ENCODE measurements at places on chromosomes 2 and 18.

DNA sequence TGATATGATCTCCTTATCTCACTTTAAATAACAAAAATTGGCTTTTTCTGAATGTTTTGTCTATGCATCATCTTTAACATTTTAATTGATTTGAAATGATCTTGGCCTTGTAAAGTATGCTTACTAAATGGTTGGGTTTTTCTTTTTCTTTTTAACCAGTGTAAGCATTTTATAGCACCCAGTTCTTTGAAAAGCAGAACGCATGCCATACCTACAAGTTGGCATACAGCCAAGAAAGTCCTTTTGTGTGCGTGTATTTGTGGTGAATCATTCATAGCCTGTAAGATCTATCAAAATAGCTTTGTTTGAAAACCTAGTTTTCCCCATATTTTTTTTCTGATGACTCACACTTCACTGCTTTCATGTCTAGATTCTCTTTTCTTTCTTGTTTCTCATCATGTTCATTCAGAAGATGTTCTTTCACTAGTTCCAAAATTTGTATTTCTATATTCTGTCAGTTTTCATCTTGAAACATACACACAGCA, 4.1 kb upstream of the VRK2 start:
- DNase-seq = no peak

DNA sequence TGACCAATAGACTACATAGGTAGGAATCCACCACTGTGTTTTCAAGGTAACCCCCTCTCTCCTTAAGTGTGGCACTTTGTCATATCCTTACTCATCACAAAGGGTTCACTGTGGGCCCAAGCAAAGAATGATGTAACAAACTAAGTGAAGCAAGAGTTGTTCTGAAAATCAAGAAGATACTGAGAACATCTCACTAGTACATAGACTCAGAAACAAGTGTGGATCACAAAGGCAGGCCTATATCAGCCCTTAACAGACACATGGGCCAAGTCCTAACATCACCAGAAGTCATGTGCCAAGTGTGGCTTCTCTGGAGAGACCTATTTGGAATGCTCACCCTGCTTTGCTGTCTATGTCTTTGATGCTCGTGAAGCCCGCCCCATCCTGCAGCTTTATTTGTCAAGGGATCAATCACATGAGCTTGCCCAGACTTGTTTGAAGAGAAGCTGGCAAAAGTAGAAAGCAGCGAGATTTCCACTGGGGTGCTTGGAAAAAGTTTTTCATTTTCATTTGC, 131.2 kb upstream of the TTC39C start:
- DNase-seq = no peak

GRCh38 chr2:232013701-232014353, 52.3 kb downstream of the DIS3L2 start:
- DNase-seq = no peak

GRCh38 chr18:78970774-78971333, 8.8 kb upstream of the SALL3 start:
- DNase-seq = no peak

DNA sequence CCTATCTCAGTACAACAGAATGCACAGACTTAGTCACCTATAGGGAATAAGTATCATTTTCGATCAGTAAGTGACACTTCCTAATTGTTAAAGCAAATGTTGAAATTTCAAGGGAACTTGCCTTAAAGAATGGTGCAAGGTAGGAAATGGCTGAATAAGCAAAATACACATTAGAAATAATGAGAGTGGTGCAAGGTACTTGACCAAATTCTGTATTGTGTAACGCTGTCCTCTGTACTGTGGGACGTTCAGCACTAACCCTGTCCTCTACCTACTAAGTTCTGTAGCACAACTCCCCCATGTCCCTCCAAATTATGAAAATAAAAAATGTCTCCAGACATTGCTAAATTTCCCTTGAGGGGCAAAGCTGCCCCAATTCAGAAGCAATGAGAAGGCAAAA, 19.4 kb downstream of the MMADHC start:
- DNase-seq = no peak

DNA sequence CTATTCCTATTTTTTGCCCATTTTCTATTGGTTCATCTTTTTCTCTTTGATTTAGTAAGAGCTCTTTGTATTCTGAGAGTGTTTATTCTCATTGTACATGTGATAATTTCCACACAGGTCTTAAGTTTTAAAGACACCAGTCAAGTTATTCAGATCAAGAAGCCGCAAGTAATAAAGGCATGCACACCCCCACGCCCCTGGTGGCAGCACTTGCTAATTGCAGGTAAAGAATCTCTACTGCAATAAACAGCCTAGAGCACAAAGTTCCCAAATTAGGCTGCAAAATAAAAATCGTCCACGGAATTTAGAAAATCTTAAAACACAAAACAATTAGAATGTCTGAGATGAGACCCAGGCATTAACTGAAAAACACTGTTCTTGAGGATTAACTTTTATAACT, 45.2 kb downstream of the ST3GAL5 start:
- DNase-seq = no peak

DNA sequence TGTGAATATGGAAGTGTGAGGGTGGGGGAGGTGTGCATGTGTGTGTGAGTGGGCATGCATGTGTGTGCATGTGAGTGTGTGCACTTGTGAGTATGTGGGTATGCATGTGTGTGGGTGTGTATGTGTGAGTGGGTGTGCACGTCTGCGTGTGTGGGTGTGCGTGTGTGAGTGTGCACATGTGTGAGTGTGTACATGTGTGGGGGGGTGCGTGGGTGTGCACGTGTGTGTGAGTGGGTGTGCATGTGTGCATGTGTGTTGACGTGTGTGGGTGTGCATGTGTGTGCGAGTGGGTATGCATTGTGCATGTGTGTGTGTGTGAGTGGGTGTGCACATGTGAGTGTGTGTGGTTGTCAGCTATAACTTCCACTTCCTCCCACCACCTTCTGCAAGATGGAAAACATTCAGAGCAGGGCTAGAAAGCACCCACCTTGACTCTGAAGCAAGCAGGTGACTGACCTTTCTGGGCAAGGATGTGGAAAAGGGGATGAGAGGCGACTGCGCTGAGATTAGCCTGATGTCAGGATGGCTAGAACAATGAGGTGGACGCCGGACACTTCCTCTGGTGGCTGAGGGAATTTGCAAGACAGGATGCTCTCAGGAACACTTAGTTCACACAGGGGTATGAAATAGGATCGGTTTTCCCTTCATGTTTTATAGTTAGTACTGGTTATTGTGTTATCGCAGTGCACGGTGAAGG, 103.6 kb downstream of the ACKR3 start:
- DNase-seq = no peak
